ENCODE measurements at places on chromosomes 7 and 10.

DNA sequence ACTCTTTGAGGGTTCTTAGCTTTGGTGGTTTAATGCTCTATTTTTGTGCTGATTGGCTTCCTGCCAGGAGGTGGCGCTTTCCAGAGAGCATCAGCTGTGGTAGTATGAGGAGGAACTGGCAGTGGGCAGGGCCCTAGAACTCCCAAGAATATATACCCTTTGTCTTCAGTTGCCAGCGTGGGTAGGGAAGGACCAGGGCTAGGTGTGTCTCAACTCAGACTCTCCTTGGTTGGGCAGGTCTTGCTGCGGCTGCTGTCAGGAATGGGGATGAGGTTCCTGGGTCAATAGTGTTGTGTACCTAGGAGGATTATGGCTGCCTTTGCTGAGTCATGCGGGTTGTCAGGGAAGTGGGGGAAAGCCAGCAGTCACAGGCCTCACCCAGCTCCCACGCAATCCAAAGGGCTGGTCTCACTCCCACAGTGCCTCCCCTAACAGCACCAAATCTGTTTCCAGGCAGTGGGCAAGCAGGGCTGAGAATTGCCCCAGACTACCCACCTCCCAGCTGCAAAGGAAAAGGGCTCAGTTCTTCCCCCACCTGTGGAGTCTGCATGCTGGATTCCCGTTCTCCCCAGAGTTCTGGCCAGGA lies 191.5 kb downstream of the PHTF2 start:
- DNase-seq, result no peak

DNA sequence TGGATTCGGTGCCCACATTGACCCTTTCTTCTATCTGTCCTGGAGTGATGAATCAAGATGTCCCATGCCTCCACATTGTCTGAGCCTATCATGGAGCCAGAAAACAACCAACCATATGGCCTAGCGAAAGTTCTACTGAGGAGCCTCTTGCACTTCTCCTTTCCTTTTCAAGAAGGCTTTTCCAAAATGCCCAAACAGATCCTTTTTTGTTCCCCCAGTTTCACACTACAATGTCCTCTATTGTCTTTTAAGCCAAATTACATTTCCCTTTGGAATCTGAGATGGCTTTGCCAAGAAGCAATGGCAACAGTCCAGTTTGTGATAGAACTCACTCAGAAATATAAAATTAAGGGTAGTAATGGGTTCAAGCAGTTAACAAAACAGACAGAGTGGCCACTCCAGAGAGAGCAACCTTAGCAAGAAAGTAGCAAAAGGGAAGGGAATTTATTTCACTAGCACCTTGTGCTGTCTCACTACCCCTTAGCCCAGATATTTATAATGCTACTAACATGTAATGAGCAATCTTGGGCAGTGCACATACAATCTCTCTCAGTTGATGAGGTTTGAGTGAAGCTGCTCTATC lies 194.6 kb upstream of the PDE1C start:
- DNase-seq, result no peak

- no peak for DNase-seq
Measured at GRCh38 chr10:58967551-58968388, 208.7 kb upstream of the PHYHIPL start.

DNA sequence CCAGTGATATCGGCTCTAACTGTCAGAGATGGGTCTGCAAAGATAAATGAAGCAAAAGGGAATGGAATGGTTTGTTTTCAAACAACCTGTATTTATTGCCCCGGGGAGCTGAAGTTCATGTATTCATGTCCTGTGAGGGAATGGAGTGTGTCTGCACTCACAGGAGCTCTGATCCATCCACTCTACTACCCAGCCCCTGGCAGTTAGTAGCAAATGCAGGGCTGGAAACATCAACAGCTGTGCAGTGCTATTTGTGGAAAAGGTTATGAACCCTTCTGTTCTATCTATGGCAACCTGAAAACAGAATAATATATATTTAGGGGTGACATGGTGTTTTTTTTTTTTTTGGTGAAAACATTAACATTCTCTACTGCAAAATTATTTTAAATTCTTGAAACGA lies 9.8 kb downstream of the AGR2 start:
- no peak for DNase-seq

DNA sequence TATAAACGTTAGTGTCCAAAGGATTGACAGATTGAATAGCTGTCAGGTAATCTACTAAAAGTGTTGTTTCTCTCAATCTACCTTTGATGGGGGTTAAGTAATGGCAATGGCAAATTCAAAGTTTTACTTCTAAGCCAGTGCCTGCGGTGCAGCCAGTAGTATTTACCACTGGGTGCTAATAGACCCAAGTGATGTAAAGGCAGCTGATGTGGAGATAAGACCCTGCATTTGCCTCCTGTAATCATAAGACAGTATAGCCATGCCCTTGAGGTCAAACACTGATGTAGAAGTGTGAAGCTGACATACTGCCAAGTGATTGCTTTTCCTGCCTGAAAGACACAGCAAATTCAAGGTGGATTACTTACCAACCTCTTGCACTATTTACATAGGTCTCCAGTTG lies 572.0 kb downstream of the GRID1 start:
- DNase-seq, result no peak

DNA sequence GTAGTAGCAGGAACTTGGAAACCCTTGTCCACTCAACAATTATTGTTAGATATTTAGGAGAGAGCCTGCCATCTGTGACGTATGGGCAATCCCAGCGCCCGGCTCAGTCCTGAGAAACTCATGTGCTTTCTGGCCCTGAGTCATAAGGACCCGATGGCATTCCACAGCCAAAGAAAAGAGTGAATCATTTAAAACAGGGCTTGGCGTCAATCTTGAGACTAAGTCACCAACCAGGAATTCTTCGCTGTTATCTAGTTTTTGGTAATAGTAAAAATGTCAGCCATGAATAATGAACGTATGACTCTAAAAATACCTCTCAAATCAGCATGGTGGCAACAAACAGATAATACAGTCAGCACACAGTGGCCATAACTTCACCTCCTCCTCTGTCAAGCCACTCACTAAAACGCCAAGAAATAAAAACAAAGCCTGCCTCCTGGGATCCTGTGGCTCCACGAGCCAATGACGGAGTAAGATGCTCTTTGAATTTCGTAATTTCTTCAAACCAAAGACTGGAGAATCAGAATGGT lies 140.8 kb downstream of the ADAM12 start:
- no peak for DNase-seq

DNA sequence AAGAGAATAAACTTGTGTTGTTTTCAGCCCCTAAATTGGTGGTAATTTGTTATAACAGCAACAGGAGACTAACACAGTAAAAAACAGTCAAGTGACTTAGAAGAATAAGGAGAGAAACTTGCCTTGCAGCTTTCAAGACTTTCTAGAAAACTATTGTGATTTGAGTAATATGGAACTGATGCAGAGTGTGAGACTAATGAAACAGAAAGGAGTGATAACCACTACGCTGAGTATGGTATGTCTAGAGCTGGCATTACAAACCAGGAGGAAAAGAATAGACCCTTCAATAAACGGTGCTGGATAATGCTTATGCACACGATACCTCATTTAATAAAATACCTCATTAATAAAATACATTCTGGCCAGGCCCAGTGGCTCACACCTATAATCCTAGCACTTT lies 99.9 kb downstream of the CREM start:
- DNase-seq, result no peak

- DNase-seq, result no peak
Measured at GRCh38 chr7:92652536-92652935, 62.3 kb upstream of the FAM133B start.

DNA sequence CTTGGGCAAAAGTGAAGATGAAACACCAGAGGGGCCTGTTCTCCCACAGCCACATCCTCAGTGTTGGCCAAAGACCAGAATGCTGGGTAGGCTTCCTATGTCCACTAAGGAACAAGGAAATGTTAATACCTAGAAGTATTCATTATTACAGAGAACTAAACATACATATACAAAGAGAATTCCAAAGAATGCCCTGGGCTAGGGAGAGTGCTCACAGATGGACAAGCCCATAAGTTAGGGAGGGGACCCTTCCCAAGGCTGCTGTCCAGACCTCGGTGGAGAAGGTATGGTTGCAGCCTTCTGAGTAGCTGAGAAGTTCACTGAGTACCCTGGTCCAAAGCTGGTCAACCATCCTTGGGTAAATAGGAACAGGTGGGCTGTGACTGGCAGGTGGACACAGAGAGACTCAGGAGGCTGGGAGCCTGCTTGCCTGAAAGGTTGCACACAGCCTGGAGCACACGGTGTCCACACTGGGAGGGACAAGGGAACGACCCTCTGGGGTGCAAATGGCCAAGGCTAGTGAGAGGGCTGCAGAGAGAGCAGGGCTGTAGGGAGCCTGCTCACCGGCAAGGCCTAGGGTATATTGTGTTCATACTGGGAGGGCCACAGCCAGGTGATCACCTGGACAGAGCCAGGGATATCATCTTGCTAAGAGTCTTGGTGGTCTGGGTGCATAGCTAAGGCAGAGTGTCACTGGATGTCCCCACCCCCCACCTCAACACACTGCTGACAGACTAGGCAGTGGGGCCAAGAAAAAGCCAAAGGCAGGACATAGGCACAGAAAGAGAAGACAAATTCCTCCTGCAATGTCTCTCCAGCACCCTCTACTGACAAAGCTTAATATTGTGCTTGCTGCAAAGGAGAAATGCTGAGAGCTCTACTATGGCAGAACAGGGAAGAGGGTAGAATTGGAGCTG lies 40.3 kb downstream of the CPVL start:
- DNase-seq, result peak; percentile 34

- no peak for DNase-seq
Measured at GRCh38 chr7:88775838-88776237, 16.3 kb downstream of the ZNF804B start.

DNA sequence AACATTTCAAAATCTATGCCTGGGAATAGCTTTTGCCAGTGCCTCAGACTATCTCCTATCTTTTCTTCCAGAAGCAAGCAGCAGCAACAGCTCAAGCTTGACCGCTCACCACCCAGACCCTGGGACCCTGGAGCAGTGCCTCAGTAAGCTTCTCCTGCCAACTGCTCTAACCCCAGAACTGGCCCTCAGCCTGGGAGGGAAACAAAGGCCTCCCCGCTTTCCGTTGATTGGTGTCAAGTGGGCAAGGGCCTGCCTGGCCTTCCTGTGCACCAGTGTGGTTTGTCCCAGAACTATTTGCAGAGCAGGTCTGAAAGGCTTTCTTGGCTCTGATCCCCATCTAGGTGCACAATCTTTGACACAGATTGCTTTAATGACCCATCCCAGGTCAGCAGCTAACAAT lies 3.3 kb upstream of the ATP6V0A4 start:
- no peak for DNase-seq

DNA sequence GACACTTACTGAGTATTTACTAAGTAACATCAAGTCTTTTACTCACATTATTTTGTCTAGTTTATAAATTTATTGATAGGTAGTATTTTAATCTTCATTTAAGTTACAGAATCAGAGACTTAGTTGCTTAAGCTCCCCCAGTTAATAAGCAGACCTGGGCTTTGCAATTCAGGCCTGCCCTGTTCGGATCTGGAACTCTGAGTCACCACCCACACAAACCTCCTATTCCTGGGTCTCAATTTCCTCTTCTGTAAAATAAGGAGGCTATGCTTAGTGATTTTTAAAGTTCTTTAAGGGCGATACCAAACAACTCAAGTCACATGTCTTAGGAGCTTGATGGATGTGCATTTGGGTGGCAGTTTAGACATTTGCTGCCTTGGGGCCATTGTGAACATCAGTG lies 3.5 kb upstream of the MGAM start:
- no peak for DNase-seq

GRCh38 chr7:26404189-26404996 lies 112.7 kb downstream of the SNX10 start:
- no peak for DNase-seq

- no peak for DNase-seq
Measured at GRCh38 chr7:41383596-41383995, 319.3 kb downstream of the INHBA start.

DNA sequence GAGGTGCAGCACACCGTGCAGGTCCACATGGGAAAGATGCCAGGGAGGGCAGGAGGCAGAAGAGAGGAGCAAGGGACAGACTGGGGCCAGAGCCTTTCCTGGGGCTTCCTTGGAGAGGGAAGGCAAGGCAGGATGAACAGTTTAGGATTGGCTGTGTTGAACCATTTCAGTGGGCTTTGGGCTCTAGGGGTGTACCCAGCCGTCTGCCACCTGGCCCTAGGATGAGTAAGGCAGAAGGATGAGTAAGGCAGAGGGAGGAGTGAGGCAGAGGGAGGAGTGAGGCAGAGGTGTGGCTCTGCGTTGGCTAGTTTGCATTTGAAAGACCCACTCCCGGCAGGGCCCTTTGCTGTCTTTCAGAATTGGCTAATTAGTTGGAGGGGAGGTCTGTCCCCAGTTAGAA lies 31.5 kb upstream of the PRF1 start:
- DNase-seq, result no peak

DNA sequence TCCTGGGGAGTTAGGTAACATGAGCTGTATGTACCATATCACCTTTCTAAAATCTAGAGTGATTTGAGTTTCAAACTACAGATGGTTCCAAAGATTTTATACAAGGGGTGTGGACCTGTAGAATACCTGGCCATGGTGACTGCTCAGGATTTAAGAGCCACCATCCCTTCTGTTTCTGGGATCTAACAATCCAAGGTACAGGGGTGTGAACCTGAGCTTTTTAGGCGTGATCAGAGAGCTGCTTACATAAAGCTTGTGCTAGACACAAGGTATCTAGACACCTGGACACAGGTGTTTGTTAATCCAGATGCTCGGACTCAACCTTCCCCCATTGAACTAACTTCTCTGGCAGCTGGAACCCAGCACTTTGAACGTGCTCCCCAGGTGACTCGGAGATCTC lies 516.4 kb downstream of the RPS24 start:
- no peak for DNase-seq

DNA sequence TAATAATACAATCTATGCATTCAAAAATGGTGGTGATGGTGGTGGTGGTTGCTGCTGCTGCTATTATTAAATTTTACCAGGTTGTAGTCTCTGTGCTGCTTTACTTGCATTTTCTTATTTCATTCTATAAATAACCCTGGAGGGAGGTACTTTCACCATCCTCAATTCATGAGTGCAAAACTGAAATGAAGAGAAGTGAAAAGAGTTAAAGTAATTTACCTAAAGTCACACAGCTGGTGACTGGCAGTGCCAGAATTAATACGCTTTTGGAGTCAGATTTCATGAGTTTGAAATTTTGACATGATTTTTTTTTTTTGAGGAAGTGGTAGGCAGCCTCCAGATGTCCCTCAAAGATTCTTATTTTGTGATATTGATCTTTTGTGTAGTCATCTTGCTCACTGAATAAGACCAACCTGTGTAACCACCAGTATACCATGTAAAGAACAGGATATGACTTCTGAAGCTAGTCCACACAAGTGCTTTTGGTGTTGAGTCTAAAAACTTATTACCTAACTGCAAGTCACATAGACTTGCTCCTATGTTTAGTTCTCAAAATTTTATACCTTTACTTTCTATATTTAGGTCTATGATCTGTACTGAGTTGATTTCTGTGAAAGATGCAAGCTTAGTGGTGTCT lies 218.8 kb downstream of the ZWINT start:
- no peak for DNase-seq

GRCh38 chr10:60134548-60134947 lies 228.2 kb upstream of the CCDC6 start:
- no peak for DNase-seq
